ENCODE measurements at places on chromosomes 13 and 19.

GRCh38 chr19:48371367-48371766, 7.2 kb downstream of the SYNGR4 start:
- no peak for DNase-seq

- DNase-seq: no peak
These were observed 10.8 kb downstream of the WASF3 start for GRCh38 chr13:26568132-26568815.

DNA sequence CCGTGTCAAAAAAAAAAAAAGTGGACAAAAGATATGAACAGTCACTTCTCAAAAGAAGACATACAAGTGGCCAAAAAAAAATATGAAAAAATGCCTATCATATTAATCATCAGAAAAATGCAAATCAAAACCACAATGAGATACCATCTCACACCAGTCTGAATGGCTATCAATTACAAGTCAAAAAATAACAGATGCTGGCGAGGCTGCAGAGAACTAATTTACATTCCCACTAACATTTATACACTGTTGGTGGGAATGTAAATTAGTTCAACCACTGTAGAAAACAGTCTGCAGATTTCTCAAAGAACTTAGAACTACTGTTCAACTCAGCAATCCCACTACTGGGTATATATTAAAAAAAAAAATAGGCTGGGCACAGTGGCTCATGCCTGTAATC, 26.5 kb upstream of the FOXO1 start:
- no peak for DNase-seq

GRCh38 chr13:37960427-37960826, 90.9 kb upstream of the TRPC4 start:
- DNase-seq: no peak

DNA sequence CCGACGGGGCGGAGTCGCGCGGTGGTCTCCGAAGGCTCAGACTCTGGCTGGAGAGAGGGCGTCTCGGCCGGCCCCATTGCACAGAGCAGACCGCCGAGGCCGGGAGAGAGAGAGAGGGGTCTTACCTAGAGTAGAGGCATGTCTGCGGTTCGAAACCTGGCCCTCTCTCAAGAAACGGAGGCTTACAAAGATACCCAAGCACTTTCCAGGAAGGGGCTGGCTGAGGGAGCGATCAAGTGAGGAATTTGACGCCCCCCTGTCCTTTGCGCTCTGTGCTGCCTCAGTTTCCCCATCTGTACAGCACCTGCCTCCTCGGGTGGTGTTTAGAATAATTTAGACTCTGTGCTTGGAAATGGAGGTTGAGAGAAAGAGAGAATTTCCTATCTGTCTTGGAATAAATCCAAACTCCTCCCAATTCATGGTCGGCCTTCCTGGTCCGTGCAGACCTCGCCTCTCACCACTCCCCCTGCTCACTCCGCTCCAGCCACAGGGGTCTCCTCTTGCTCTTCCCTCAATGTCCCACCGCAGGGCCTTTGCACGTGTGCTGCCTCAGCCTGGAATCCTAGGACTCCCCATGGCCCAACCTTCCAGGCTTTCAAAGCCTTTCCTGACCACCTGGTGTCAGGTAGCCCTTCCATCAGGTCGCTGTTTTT, 658 bp upstream of the ISOC2 start:
- no peak for DNase-seq

- DNase-seq: no peak
These were observed 249.3 kb downstream of the UQCRFS1 start for GRCh38 chr19:28963486-28964250.

DNA sequence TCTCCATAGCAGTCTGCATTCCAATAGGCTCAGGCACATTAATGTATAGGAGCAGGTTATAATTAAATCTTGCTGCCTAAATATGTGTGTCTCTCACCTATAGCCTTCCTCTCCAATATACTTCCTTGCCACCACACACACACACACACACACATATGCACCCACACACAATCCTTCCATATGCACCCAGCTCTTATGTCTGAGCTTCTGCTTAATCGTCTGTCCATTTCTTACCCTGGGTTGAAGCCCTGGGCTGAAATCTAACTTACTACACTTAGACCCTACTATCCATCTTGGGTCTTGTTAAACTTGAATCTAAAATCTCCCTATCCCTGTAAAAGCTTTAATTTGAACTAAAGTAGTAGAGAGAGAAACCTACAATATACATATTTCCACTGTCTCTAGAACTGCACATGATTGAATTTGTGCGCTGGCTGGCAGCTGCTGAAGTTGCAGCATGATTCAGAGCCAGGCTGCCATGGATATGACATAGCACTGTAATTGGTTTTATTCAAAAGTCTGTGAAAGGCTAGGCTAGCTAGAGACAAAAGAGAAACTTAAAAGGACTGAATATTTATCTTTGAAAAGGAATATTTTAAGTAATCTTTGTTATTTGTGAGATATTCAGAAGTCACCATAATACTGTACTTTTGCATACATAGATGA, 25.7 kb upstream of the FREM2 start:
- DNase-seq: no peak

DNA sequence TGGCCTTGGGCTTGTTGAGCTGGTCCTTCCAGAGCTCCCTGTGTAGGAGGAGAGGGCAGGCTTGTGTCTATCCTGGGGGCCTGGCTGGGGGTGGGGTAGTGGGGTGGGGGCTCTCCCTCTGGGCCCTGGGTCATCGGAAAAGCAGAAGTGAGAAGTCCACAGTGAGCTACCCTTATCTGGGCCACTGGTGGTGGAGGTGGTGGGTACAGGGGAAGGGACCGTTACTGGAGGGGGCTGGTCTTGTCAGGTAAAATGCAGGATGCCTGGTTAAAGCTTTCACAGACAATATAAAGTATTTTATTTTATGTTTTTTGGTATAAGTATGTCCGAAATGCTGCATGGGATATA, 342 bp upstream of the SIGLEC10 start:
- DNase-seq: no peak

DNA sequence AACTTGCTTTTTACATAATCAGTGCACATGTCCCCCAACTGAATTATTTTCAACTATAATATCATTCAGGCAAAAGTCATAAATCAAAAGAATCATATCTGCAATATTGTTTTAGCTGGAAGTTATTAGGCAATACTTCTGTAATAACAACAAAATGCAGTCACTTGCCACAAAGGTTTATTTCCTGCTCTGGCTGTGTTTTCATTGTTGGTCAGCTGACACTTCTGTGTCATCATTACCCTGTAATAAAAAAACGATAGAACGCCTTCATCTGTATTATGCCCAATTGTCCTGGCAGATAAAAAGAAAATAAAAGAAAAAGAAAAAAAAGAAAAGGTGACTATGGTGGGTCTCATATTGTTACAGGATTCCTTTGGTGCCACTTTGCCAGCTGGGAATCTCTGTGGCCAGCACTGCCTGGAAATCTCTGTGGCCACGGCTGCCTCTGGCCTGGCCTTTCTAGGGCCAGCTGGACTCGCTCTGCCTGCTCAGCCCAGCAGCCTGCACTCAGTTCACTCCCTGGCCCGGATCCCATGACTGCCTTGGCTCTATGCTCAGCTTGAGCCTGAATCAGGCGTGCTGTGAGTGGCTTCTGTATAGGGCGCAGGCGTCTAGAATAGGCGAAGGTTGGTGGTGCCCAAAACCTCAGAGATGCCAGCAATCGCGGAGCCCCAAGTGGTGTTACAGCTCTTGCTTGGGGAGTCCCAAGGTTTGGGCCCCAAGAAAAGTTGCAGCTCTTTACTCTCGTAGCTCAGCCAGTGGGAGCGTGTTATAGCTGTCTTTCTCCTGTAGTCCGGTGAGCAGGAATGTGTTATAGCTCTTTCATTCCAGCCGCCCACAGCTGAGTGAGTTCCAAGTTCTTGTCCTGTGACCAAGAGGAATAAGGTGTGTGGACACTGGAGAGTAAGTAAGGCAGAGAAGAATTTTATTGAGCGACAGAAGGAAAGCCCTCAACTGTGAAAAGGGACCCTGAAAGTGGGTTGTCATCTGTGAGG, 1227.1 kb downstream of the SLITRK1 start:
- DNase-seq: no peak

GRCh38 chr13:102402290-102402689, 442 bp upstream of the FGF14 start:
- DNase-seq: peak; percentile 54

DNA sequence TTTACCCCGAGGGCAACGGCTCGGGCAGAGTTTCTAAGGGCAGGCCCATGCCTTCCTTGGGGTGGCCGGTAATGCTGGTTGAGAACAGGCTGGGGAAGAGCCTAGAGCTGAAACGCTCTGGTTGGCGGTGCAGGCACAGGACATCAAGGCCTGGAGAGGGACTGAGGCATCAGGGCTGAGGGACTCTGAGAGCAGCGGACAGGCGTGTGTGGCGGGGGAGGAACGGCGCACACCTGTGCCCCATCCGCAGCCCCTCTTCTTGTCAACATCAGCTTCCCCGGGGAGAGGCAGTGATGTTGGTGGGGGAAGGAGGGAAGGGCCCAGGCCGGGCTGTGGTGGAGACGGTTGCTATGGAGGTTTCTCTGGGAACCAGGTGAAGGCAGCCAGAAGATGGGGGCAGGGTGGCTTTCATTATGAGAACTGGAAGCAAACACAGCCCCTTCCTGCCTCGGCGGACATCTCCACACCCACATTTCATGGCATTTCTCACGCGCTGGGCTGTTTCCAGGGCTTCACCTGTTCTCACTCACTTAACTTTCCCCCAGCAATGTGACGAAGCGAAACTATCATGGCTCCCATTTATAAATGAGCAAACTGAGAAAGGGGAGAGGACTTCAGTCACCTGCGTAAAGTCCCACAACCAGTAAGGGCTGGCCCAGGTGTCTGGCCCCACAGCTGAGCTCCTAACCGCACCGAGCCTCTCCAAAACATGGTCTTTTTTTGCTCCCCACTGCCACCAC, 8.2 kb upstream of the ATF5 start:
- no peak for DNase-seq

GRCh38 chr13:100751826-100752225, 77.2 kb upstream of the TMTC4 start:
- DNase-seq: no peak

DNA sequence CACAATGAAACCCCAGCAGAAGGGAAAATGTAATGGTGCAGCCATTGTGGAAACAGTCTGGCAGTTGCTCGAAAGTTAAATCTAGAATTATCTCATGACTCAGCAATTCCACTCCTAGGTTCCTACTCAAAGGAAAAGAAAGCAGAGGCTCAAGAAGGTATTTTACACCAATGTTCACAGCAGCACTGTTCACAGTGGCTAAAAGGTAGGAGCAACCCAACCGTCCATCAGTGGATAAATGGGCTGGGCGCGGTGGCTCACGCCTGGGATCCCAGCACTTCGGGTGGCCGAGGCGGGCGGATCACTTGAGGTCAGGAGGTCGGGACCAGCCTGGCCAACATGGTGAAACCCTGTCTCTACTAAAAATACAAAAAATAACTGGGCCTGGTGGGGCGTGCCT, 25.9 kb downstream of the ZFR2 start:
- DNase-seq: no peak

DNA sequence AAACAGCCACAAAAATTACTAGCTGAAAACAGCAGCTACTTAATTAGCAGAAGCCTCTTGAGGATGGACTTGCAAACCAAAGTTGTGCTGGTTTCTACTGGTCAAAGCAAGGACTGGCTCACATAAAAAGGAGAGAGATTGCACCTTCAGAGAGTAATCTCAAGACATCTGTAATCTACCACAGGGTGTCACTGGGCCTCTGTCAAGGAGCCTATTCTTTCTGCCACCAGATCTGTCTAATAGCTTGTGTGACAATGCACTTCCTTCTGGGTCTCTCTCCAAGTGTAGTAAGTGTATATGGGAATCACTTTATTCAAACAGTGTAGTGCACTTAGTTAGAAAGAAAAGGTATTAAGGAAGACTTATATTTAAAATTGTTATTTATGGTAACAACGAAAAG, 24.4 kb upstream of the ZNF561 start:
- DNase-seq: no peak

GRCh38 chr13:33739254-33739653, 78.7 kb upstream of the RFC3 start:
- no peak for DNase-seq

DNA sequence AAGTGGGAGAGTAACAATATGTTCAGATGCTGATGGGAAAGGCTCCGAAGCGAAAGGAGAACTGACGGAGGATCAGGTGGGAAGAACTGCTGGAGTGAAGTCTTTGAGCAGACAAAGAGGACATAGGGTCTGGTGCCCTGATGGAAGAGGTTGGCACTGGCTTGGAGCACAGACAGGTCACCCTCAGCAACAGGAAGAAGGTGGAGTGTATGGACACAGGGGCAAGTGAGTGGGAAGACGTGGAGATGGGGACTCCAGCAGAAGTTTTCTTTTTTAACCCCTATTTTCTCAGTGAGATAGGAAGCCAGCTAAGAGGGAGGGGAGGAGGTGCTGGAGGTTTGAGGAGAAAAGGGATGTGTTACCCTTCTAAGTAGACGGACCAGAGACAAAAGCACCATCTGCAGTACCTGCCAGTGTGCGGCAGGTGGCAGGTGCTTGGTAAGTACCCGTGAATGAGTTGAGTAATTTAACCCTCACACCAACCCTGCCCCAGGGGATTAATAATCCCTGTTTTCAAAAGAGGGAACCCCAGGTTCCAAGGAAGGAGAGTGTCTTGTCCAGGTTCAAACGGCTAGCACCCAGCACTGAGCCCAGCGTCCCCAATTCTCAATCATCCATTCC, 11.2 kb downstream of the HAS1 start:
- no peak for DNase-seq

DNA sequence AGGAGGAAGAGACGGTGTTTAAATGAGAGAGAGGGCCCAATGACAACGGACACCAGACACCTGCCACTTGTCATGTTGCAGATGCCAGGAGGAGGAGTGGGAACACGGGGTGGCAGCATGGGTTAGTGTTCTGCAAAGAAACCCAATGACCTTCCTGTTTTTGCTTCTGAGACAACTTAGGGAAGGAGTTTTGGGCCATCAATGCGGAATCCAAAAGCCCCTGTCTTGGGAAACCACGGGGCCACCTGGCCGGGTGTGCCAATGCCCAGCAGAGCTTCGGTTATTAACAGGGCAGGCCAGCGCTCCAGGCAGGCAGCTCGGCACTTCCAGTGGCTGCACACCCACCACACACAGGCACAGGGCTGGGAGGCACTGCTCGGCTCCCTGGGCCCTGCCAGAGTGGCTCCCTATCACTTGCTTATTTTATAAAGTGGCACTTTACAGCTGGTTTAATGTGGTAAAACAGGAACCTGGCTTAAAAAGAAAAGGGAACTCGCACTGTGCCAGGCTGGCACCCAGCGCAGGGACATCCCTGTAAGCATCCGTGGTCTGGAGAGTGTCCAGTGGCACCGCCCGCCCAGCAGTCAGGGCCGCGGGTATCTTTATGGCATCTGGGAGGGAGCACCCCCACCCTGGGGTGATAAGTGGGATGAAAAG, 19.1 kb downstream of the ELL start:
- DNase-seq: no peak

DNA sequence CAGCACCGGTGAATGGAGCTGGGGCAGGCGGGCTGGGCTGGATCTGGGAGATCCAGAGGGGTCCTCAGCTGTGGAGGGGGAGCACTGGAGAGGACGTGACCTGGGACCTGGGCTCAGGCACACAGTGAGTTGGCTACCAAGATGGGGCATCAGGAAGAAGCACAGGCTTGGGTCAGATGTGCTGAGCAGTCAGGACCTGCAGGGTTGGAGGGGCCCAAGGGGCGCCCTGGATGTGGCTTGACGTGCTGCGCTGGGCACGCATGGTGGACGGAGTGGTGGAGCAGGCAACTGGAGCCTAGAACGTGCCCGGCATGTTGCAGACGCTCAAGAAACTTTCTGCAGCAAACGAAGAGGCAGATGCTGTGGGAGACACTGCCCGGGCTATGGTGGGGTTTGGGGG, 20.7 kb downstream of the PIP5K1C start:
- DNase-seq: no peak
